Smooth muscle cell of the coronary artery (primary cell): ENCODE measurements at places on chromosomes 16 and 17. TPM values are rescaled to one million over a fixed set of nuclear protein-coding genes. Genes with fewer than 3 reads are reported as not detected.

The CLEC19A gene
- not detected in 2 replicates for total RNA-seq

The PIPOX gene
- 1.4 and 1.9 TPM in 2 replicates for total RNA-seq

The KRTAP1-1 gene
- total RNA-seq, result not detected in 2 replicates

The FN3K gene
- 3.2 and 6.4 TPM in 2 replicates for total RNA-seq

The DPEP3 gene
- not detected in 2 replicates for total RNA-seq

The CENPV gene
- total RNA-seq, result 4.8 and 28.1 TPM in 2 replicates
